ENCODE measurements at places on chromosomes 2 and 18.

GRCh38 chr2:5385596-5385995 is 306.6 kb upstream of the SOX11 start:
- no peak for DNase-seq

GRCh38 chr2:205885492-205886099 is 200.4 kb downstream of the INO80D start:
- peak; percentile 17 for DNase-seq

DNA sequence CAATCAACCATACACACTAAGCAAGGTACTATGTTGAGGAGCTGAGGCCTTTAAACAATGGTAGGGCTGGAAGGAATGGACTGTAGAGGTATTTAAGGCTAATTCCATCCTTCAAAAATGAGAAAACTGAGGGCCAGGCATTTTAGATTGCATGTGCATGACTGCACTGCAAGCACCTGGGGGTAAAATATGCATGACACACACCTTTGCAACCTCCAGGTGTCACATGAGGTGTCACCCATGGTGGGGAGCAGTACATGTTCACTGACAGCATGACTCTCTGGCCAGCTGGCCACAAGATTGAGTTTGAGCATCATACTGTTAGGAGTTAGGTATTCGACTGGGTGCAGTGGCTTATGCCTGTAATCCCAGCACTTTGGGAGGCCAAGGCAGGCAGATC is 182.8 kb downstream of the ZBTB7C start:
- DNase-seq: no peak

DNA sequence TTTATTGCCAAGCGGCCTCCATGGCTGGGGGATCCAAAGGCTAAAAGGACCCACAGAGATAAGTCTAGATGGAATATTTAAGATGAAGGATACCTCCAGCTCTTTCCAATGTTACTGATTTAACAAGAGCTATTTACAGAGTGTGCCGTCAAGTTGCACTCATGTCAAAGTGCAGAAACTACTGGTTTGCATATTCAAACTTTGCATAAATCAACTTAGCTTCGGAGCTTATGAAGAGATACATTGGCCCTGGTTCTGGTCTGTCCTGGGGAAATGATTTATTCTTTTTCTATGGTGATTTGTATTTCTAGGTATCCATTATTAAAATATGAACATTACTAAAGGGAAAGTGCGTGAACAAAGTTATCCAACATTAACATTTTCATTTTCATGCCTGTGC is 14.4 kb upstream of the MYO5B start:
- no peak for DNase-seq

GRCh38 chr2:128628206-128628605 is 309.5 kb upstream of the HS6ST1 start:
- DNase-seq: no peak

DNA sequence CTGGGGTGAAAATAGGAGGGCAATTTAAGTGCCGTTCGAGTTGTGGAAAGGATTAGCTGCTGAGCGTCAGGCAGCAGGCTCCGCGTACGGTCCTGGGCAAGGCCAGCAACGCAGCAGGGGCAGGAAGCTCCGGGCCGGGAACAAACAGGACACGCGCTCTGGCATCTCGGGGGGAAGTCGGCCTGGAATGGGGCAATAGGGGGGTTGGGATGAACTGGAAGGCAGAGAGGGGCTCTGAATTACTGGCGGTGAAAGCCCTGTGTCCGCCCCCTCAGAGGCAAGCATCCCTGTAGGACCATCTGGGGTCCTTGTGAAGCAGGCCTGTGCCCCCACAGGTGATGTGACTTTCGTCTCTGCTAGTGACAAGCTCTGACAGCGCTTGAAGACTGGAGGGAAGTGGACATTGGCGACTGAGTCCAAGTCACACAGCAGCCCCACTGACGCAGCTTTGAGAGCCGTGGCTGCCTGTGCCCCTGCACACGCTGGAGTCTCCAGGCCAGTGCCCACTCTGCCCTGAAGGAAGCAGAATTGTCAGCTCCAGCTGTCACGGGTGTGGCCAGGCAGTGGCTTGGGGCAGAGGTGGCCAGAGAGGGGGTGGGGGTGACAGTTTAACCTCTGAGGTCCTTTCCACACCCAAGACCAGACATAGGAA is 22.3 kb downstream of the GPR35 start:
- DNase-seq: no peak

DNA sequence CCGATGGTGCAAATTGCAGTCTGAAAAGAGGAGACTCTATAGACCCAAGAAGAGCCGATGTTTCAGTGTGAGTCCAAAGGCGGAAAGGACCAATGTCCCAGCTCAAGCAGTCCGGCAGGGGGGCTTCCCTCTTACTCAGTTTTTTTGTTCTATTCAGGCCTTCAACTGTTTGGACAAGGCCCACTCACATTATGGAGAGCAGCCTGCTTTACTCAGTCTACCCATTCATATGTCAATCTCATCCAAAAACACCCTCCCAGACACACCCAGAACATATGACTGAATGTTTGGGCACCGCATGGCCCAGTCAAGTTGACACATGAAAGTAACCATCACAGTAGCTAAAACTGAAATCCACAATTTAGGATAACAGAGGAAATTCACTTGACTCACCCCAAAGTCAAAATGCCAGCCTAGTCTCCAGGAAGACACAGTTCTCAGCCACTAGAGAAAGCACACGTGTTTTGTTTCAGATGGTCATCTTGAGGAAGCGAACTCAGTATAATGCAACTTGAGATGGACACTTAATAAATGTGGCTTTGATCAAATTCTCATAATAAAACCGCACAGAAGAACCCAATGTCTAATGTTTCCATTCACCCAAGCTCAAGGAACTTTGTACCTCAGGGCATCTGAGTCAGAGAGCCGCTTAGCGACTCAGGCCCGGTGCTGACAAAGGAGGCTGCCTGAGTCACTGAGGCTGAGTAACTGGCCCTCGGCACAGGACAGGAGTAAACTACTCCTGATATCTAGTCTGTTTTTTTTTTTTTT is 2.4 kb downstream of the FHL2 start:
- DNase-seq: peak; percentile 9

- DNase-seq: no peak
Observed at GRCh38 chr2:137886083-137886831, 78.0 kb upstream of the HNMT start.

- DNase-seq: no peak
Observed at GRCh38 chr2:70668911-70669310, 99.1 kb downstream of the ADD2 start.

GRCh38 chr2:100928235-100928634 is 73.9 kb upstream of the RPL31 start:
- DNase-seq: no peak

DNA sequence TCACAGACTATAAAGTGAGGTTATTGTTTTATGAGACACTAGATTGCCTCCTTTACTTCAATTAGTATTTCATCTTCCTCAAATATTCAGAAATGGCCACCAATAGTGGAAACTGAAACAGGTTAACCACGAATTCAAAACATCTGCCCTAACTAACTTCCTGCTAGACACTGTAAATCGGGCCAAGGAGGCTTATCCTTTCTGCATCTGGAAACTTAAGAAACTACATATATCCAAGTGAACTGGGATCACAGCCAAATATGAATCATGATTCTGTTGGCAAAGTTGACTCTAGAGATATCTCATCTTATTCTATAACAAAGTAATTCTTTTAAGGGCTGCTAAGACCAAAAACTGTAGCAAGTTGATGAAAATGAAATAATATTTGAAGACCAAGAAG is 136.6 kb upstream of the ZC3H15 start:
- DNase-seq: no peak

DNA sequence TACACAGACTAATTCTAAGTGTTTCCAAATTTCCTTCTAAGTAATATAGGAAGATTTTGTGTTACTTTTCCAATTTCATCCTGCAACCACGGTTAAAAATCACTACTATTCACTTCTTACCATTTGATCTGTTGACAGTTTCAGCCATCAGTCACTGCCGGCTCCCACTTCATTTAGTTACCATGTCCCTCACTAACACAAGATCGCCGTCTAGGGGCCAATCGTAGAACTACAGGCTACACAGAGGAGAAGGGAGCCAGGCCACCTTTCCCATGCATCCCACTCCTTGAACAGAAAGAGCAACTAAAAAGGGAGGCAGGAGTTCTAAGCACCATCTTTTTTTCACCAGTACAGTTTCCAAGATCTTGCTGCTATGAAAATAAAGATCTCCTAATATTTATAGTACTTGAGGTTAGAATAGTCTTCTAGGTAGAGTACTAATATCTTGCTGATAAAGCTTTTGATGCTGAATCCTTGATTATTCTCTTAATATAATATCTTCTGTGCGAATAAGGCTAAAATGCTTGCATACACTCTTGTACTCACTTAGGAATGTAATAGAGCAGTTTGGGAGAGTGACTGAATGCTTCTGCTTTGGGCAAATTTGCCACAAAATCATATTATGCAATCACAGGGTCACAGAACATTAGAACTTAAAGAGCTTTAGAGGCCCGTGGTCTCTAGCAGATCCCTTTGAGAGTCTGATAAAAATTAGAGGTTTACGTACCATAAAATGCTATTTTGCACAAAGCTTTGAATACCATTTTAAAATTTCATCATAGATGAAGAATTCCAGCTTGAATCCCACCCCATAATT is 39.5 kb upstream of the CYP1B1 start:
- peak; percentile 33 for DNase-seq

GRCh38 chr2:36178384-36178783 is 177.2 kb upstream of the CRIM1 start:
- no peak for DNase-seq

DNA sequence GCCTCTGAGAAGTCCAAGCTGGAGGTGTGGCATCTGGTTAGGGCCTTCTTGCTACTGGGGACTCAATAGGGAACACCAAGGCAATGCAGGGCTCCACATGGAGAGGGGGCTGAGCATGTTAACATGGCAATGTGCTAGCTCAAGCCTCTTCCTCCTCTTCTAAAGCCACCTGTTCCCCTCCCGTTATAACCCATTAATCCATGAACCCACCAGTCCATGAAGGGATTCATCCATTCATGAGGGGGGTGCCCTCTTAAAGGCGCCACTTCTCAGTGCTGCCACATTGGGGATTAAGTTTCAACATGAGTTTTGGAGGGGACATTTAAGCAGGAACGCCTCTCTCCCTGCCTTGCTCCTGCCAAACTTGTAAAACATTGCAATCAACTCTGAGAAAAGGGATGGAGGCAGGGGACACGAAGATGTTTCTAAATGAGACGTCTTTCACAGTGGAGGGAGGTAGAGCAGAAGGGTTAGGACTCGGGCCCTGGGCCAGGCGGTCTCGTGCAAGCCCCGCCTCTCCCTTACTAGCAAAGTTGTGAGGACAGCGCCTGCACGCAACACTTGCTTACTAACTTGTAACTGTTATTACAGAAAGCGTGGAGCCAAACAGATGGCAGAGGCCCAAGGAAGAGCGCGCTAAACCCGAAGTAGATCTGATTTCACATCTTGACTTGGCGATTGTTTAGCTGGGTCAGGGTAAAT is 118.2 kb upstream of the ZNF516 start:
- DNase-seq: no peak

GRCh38 chr18:46630160-46630559 is 26.9 kb downstream of the LOXHD1 start:
- no peak for DNase-seq

DNA sequence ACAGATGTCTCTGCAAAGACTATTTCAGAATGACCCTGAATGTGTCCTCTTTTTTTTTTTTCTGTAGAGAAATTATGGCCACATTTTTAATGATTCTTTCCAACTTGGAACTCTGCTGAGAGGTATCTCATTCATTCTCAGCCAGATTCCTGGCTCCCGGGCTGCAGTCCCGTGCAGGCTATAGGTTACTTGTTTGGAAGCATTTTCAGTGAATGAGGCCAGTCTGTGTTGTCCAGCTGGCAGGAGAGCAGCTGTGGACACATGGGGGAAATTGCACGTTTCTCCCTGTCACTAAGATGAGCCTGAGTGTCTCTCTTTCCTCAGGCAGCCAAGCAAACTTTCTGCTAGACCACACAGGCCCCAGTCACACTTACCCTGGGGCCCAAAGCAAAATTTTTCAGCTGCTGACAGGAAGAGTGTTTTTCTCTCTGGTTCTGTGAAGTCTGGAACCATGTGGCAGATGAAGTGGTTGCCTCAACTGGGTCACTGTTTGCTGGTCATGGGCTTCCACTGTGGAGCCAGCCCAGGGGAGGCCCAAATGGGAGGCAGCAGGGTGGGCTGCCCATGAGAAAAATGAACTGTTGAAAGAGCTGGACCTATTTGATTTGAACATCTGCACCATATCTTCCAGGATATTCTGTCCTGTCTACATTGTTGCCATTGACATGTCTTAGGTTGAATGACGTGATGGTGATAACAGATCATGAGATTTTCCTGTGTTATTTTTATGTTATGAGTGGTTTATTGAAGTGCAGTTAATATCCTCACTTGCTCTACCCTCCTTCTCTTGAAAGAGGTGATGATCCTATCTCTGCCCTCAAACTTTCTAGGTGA is 431.2 kb downstream of the LPIN1 start:
- DNase-seq: no peak

- DNase-seq: no peak
Observed at GRCh38 chr2:102473631-102474030, 605 bp downstream of the SLC9A4 start.

DNA sequence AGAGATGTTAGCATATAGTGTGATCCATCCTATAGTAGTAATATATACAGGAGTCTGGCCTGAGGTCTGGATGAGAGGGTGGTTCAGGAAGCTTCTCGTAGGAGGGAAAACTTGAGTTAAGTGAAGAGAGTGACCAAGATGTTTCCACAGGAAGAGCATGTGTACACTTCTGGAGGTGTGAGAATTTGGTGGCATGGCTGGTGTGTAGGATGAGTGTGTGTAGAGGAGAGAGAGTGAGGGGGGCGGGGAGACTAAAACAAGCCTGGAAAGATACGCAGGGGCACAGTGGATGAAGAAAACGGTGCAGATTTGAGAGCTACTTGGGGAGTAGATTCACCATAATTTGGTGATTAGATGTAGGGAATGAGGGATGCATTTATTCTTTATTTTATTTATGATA is 43.5 kb upstream of the CTLA4 start:
- DNase-seq: no peak

GRCh38 chr18:74399091-74399887 is 57.8 kb downstream of the DIPK1C start:
- no peak for DNase-seq

- no peak for DNase-seq
Observed at GRCh38 chr2:28649481-28650265, 102.0 kb upstream of the PPP1CB start.

GRCh38 chr2:7858624-7859023 is 823.2 kb upstream of the ID2 start:
- DNase-seq: no peak

DNA sequence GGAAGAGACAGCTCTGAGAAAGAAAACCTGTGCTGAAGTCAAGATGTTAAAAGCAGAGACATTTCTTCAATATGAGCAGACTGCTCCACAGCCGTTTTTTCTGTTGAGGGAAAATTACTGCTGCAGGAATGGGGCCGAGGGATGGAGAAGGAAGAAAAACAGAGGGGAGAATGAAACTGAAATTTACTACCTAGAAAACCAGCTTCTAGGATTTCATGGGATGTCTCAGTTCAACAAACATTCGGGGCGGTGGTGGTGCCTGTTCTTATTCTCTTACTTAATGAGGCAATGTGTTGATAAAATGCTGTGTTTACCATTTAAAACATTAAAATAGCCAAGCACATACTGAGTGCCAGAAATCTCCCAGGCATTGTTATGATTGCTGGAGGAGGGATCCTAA is 557.1 kb upstream of the MEX3C start:
- no peak for DNase-seq

- no peak for DNase-seq
Observed at GRCh38 chr18:22391407-22392345, 26.0 kb downstream of the CTAGE1 start.
